GM23338 (cell line): ENCODE measurements at places on chromosomes 11 and 22. TPM values are rescaled to one million over a fixed set of nuclear protein-coding genes. Genes with fewer than 3 reads are reported as not detected.
A peak's percentile ranks its signal among the peaks of the same experiment; 100 is the strongest.

GAL gene
- 80.9 and 82.8 TPM in 2 replicates for total RNA-seq

DNA sequence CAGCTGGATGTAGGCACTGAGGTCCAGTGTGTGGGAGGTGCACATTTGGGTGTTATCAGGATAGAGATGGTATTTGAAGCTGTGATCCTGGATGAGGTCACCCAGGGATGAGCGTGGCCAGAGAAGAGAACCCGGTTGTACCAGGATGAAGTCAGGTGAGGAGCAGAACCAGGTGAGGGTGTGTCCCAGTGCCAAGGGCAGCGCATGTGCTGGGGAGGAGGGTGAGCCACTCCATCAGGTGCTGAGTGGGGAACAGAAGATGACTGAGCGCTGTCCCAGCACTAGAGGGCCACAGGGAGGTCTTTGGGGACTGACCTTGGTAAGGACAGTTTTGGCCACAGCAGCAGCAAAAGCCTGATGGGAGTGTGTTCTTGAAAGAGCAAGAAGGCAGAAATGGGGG lies 2.7 kb downstream of the ARL2 start:
- peak; percentile 40 for DNase-seq

DNA sequence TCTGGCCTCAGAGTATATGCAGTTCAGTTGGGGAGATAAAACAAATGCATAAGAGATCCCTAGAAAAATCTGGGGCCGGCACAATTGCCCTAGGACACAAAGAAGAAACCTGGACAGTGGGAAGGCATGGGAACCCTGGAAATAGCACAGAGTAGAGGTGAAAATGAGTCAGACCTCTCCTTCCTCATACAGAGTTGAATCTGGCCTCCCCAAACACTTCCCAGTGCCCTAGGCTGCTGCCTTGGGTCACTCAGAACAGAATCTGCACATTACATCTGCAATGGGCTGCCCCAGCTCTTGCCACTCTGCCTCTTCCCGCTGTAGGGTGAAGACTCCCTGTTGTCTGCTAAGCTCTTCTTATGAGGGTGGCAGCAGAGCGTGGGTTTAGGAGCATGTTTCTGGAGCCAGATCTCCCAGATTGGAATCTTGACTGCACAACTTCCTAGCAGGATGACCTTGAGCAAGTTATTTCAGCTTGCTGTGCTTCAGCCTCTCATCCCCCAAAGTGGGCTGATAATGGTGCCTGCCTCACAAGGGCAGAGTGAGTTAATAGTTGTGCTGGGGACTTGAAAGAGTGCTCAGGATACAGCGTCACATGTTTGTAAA lies 47.1 kb upstream of the NECTIN1 start:
- DNase-seq, result no peak

MUC6 gene
- total RNA-seq, result not detected in 2 replicates

GRCh38 chr11:17389211-17389956 lies 925 bp upstream of the KCNJ11 start:
- peak; percentile 95 for DNase-seq

- no peak for DNase-seq
Observed at GRCh38 chr22:46416891-46417580, 81.5 kb downstream of the TRMU start.

BCL2L13 gene
- total RNA-seq, result 29.7 and 32.3 TPM in 2 replicates

DNA sequence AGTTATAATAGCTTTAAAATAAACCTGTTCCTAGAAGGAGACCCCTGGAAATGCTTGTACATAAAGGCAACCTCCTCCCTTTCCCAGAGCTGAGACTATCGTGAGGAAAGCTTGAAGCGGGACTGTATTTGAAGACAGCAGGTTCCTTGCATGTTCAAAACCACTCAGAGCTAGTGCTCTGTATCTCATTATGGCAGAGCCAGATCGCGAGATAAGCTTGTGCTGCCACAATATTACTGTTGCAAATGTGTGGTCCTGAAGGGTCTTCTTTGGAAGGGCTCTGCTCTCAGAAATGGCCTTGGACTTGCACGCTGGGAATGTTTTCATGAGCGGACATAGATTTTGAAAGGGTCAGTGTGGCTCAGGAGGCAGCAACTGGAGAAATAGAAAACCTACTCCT lies 168.2 kb downstream of the KIRREL3 start:
- no peak for DNase-seq

GRCh38 chr11:111364503-111364902 lies 14.6 kb downstream of the POU2AF1 start:
- DNase-seq, result no peak

SCN3B gene
- 1.7 and 2.2 TPM in 2 replicates for total RNA-seq

CRYBA4 gene
- 1.7 TPM in 1 of 2 replicates, not detected in the other for total RNA-seq

DNA sequence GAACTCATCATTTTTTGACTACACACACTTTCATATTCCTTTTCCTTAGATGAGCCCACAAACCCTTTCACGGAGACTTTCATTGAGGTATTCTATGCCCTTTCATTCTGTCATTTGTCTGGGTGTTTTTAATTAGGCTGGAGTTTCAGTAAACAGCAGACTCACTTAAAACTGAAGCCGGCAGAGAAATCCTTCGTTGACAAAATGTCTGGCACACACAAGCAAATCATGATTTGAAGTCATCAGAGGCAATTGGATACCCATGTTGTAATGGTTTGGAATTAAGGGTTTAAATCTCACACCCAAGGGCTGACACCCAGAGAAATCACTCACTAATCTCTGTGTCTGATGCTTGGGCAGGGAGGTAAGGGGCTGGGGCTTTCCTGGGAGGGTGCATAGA lies 127.1 kb downstream of the EHF start:
- no peak for DNase-seq

- no peak for DNase-seq
Observed at GRCh38 chr11:61416941-61417340, 12.8 kb downstream of the CPSF7 start.

CADM1 gene
- total RNA-seq, result 18.0 and 26.1 TPM in 2 replicates

GRCh38 chr22:27718186-27719035 lies 83.1 kb downstream of the MN1 start:
- DNase-seq, result no peak

DNA sequence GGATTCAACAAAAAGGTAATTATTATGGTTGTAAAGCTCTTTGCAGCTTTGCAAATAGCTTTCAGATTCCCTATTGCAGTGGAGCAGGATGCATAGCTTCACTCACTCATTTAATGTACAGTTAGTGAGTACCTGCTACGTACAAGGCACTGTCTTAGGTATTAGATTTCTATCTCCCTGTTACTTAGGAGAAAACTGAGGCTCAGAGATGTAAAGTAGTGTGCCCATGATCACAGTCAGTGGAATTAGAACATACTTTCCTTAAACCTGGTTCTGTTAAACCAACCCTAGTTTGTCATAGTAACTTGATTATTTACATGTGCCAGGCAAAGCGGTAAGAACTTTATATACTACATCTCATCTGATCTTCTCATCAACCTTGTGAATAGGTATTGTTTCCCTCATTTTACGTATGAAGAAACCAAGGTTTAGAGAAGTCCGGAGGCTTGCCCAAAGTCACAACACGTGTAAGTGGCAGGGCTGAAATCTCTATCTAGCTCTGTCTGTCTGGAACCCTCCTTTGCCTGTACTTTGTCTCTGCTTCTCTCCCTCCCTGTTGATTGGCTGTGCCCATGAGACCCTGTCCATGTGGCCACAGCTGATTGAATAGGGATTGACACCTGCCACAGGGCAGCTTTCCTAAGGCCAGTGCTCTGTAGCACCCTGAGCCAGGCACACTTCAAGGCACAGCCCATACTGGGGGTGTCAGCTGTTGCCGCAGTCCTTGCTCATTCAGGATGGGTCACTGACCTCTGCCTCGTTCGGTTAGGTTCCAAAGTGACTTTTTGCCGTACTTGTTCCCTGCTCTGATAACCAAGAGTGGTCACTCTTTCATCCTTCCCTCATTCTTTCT lies 63.8 kb upstream of the PRSS23 start:
- DNase-seq, result no peak

SCGB1C1 gene
- total RNA-seq, result not detected in 2 replicates

GRCh38 chr11:105381941-105382340 lies 227.9 kb upstream of the GRIA4 start:
- DNase-seq, result no peak

DNA sequence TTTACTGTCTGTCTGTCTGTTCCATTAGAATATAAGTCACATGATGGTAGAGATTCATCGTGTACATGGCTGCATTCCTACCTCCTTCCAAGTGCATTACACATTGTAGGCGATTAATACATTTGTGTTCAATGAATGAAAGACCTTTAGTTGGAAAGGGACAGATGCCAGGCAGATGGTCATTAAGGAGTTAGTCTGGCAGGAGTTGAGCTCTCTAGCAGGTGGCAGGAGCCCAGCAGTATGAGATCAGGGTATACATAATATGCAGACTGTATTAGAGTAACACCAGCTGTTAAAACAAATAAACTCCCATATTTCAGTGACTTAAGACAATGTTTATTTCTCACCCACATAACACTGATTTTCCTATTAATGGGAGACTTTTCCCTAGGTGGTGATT lies 147.7 kb upstream of the LARGE1 start:
- no peak for DNase-seq

DNA sequence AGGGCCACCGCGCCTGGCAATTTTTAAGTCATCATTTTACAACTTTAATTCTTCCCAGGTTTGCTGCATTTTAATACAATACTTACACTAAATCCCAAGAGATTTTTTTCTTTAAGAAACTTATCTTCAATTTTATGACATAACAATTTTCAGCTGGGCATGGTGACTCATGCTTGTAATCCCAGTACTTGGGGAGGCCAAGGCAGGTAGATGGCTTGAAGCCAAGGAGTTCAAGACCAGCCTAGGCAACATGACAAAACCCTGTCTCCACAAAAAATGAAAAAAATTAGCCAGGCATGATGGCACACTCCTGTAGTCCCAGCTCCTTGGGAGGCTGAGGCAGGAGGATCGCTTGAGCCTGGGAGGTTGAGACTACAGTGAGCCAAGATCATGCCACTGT lies 38.8 kb downstream of the CLDN25 start:
- DNase-seq, result no peak

- DNase-seq, result no peak
Observed at GRCh38 chr11:28241760-28242159, 133.6 kb downstream of the METTL15 start.

KBTBD4 gene
- total RNA-seq, result 16.6 and 17.2 TPM in 2 replicates

DNA sequence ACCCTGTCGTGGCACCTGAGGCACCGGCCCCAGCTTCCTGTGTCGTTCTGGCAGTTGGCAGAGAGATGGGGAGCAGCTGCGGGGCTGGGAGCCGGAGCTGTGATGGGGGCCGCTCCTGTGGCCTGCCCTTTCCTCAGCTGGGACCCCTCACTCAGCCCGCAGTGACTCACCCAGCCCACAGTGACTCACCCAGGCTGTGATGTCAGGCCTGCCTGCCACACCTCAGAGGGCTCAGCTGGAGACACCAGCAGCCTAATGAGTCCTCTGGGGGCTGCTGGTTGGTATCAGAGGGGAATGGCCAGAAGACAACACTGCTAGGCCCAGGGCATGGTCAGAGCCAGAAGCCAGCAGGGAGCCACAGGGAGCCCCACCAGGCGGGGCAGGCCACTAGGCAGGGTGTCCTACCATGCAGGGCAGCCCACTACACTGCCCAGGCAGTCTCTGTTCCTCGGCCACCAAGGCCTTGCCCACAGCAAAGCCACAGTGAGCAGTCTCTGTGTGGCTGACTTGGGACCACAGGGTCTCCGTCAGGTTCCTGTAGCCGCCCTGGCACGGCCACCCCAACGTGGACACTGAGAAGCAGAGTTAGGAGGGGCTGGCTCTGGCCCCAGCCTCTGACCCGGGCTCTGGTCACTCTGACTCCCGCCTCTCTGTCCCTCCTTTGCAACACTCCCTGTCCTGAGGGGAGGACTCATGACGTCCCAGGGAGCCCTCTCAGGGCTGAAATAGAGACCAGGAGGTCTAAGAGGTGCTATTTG lies 4.2 kb upstream of the FXYD2 start:
- no peak for DNase-seq

DNA sequence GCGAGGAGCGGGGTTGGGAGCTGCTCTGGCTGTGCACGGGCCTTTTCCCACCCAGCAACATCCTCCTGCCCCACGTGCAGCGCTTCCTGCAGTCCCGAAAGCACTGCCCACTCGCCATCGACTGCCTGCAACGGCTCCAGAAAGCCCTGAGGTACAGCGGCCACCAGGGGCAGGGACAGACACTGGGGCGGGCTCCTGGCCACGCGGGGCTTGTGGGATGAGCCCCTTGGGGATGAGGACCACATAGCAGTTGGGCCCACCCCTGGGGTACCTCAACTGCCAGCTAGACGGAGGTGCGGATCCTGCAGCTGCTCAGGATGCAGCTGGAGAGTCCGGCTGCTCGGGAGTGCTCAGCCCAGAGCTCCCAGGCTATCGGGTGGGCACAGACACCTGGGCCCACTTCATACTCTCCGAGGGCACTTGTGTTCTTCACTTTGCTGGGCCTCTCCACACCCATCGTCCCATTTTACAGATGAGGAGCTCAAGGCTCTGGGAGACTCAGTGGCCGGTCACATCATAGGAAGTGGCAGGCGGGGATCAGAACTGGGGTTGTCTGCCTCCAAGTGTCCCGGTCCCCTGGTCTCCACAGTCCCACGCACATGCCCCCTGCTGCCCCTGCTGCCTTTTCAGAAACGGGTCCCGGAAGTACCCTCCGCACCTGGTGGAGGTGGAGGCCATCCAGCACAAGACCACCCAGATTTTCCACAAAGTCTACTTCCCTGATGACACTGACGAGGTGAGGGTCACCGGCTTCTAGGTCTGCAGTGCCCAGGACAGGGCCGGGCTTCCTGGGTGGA lies 77.6 kb downstream of the MYO7A start:
- DNase-seq, result peak; percentile 25

DNA sequence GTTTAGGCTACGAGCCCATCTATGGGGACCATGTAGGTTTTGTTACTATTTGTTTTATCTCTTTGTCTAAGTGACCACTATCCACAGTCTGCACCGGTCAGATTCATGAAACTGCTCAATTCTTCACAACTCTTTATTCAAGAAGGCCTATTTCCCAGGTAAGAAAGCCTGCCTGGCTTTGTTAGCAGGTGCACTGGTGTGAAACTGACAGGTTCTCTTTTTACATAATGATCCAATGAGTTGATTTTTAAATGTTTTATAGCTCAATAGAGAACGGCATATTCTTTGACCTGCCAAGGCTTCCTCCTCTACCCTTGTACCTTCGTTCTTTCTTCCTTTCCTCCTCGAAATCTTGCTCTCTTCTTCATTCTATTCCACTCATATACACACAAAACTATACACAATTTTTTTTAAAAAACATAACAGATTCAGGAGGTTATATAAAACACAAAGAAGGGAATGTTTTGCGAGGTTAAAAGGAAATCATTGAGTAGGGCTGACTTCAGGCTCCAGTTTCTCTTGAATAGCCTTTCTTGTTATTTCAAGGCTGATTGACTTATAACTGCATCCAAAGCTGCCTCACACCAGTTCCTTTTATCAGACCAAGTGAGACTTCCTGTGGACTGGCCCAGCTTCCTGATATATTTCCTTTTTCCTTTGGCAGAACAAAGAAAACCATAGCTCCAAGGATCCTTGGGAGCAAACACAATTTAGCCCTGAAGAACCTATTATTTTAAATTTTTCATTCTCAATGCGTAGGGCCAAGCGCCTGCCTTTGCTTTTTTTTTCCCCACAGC lies 11.4 kb downstream of the FLI1 start:
- no peak for DNase-seq

- DNase-seq, result no peak
Observed at GRCh38 chr11:114826910-114827442, 148.6 kb downstream of the NXPE2 start.

DNA sequence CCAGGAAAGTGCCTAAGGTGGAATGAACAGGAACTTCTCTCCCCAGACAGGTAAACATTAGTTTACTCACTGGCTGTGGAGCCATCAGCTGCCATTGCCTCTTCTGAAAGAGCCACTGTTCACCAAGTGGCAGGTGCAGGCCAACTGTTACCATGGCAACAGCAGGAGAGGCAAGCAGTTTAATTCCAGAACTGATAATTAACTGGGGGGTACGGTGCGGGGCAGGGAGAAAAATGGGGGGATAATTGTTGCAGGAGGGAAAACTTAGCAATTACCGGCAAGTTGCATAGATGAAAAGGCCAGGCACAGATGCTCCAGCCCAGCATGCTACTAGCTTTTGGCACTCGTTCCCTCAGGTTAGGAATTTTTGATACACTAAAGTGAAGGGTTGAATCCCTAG lies 85.1 kb downstream of the TRIM44 start:
- peak; percentile 13 for DNase-seq
